NCI-H2171 (cell line): ENCODE measurements at places on chromosomes 1 and 21.

DNA sequence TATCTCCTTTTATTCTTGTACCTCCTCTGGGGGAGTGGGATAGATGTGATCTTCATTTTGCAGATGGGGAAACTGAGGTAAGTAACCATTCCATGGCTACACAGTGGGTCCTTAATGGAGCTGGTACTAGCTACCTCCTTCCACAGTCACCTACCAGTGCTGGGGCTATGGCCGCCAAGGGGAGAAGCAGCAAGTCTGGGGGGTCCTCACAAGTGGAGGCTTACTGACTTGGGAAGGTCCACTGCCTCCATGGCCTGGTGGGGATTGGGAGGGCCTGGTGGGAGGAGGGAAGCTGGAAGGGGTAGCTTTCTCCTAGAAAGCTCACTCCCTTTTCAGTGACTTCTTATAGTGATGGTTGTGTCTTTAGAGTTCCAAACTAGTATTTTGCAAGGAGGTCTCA lies 5.9 kb upstream of the FOXO6 start:
- no peak for DNase-seq

GRCh38 chr1:87464022-87464490 lies 135.4 kb downstream of the LMO4 start:
- DNase-seq: no peak

GRCh38 chr1:53771648-53772047 lies 32.7 kb upstream of the GLIS1 start:
- DNase-seq: no peak

GRCh38 chr1:221157026-221157761 lies 278.0 kb downstream of the HLX start:
- no peak for DNase-seq

- no peak for DNase-seq
Observed at GRCh38 chr1:70517444-70517843, 106.4 kb downstream of the CTH start.

GRCh38 chr1:154773551-154773950 lies 96.5 kb downstream of the KCNN3 start:
- peak; percentile 20 for DNase-seq
